ENCODE measurements at places on chromosomes 4 and X.

- no peak for DNase-seq
These were observed 724 bp downstream of the THOC2 start for GRCh38 chrX:123731987-123732669.

- DNase-seq: no peak
These were observed 40.2 kb upstream of the ZNF81 start for GRCh38 chrX:47796433-47796906.

DNA sequence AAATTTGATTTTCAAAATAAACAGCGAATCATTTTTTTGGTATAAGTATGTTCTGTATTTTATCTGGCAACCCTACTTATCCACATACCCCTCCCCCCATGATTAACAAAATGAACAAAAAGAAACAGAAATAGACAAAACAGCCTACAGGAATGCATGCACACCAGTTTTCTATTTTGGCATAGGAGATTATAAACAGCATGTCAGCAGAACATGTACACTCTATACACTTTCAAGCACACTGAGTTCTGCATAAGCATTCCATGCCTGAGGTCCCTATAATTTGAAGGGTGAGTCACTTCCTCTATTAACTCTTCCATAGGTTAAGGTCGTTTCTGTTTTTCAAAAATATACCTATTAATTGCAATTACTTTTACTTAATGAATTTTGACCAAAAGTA is 28.0 kb upstream of the ZNF280C start:
- DNase-seq: no peak

DNA sequence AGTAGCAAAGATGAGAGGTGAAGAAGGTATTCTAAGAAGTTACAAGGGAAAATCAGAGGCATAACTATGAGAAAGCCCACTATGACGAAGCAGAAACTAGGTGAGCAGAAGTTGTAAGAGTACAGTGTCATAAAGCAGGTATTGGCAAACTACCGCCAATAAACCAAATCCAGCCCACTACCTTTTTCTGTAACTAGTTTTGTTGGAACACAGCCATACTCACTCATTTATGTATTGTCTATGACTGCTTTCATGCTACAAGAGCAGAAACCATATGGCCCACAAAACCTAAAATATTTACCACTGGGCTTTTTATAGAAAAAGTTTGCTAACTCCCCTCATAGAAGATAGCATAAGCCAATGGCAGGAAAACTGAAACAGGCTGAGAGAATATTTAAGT is 31.8 kb upstream of the ZCCHC13 start:
- DNase-seq: no peak

DNA sequence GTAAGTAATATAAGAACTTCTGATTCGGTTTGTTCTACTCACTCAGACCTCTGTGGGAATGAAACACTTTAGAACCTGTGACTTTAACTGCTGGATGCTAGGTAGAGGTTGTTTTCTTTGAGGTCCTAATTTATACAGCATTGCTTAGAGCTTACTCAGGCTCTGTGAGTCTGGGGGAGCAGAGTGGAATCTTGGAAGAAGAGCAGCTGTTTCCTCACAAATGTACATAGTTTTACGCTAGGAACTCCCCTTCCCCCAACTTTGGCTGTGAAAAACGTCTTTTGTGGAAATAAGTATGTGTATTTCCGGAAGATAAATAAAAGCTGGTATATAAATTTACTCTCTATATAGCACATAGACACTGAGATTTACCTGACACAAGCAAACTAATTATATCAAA is 141.4 kb downstream of the NAA11 start:
- no peak for DNase-seq

DNA sequence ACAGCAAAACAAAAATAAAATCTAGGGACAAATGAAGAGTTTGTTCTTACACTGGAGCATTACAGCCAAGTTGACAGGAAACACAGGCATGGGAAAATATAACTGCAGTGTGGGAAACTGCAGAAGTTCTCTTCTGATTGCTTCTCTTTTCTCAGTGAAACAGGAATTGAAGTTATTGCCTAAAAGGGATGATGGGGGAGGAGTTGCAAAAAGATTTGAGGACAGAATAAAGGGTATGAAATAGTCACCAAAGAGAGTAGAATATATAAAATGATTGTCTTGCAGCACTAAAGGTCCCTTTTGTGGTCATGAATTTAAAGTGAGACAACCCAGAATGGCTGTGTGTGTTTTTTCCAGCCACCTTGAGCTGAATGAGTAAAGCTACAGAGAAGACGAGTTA is 103.7 kb downstream of the JADE1 start:
- no peak for DNase-seq

- DNase-seq: no peak
These were observed 14.7 kb downstream of the BCORL1 start for GRCh38 chrX:129997086-129997485.

GRCh38 chr4:142535009-142535408 is 311.1 kb downstream of the INPP4B start:
- DNase-seq: no peak

- DNase-seq: no peak
These were observed 1451.9 kb downstream of the PCDH7 start for GRCh38 chr4:32172086-32172485.

DNA sequence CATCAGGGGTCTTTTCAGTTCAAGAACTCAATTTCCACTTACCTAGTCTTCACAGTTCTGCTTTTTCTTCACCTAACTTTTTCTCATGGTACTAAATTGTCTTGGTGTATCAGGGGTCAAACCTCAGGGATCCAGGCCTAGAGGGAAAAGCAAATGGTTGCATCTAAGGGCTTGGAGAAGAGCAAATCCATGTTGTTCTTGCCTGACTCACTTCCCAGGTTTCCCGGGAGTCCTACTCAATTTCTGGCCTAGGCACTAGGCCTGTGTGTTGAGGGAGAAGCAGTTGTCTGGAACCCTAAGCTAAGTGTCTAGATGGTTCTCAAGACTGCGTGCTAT is 191.9 kb upstream of the STK26 start:
- no peak for DNase-seq

- no peak for DNase-seq
These were observed 66.2 kb upstream of the TACR3 start for GRCh38 chr4:103786014-103786413.

Data from activated CD8-positive, alpha-beta memory T cell treated with anti-CD3 and anti-CD28 coated beads for 1 hour (primary cell).